ENCODE measurements at places on chromosomes 2 and 18.

- DNase-seq, result no peak
These were observed 3.6 kb downstream of the PNKD start for GRCh38 chr2:218273908-218274249.

- DNase-seq, result no peak
These were observed 69.2 kb downstream of the TRIP12 start for GRCh38 chr2:229852565-229852964.

- DNase-seq, result no peak
These were observed 118.6 kb downstream of the PTGR3 start for GRCh38 chr18:75090336-75090735.

DNA sequence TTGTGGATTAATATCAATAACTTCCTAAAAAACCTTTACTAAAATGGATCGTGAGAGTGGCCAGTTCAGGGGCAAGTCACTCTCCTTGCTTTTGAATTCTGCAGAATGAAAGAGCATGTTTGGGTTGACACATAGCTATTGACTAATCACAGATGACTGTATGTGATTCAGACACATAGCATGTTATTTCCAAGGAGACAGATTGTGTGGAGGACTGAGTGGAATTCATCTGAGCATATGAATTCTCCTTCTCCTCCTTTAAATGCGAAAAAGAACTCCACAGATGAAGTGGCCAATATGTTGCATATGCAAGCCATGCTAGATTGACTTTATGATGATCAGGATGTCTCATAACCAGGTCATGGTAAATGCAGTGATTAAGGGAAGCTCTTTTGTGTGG lies 249.4 kb upstream of the FAM98A start:
- no peak for DNase-seq

DNA sequence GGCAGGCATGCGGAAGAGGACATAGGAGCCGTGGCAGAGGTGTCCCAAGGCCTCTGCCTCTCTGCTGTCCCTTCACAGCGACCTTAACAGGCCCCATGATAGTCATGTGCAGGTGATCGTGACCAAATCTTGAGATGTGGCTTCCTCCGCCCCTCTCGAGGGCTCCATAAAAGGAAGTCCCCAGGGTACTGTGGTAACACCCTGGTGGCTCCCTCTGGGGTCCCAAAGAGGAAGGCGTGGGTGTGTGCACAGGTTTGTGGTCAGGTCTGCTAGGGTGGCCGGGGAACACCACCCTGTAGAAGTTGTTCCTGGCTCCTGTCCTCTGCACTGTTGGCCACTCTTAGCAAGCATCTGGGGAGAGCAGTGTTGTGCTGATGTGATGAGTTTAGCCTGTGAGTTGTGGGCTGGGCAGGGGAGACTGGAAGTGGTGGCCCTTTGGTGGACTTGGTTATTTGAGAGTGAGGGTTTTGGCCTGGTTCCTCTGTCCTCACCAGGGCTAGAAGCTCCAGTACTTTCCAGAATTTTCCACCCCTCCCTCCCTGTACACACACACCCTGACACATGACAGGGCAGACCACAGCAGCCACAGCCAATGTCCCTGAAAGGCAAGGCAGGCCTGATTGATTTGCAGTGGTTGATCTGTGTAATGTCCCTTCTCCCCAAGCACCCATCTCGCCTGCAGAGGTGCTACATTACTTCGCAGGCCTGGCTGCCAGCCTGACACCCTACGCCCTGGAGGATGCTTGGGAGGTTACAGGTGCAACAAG lies 68.9 kb upstream of the BOD1L2 start:
- no peak for DNase-seq

DNA sequence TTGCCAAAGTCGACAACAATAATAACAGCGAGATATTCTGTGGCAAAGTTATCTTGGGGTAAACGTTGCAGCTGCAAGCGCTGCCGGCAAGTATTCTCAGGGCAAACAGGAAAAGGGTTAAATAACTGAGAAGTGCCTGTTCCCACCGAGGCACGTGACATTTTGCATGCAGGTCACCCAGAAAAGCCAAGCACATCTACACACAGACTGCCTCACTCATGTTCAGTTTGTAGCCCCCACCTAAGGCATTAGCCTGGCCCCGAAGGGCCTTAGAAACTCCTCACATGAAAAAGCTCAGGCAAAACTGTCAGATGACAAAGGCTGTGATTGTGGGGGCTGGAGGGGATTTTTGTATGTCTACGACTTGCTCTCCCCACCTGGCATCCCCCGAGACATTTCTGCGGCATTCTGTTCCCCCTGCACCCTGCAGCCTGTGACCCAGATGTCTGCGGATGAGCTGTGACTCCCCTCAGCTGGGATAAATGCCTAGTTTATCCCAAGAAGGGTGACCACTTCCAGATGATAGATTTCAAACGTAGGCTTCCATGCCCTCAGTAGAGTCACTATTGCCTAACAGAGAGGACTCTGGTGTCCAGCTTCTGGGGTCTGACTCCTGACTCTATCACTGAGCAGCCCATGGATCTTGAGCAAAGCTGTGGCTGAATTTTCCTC lies 215.2 kb upstream of the SIX2 start:
- DNase-seq, result no peak

DNA sequence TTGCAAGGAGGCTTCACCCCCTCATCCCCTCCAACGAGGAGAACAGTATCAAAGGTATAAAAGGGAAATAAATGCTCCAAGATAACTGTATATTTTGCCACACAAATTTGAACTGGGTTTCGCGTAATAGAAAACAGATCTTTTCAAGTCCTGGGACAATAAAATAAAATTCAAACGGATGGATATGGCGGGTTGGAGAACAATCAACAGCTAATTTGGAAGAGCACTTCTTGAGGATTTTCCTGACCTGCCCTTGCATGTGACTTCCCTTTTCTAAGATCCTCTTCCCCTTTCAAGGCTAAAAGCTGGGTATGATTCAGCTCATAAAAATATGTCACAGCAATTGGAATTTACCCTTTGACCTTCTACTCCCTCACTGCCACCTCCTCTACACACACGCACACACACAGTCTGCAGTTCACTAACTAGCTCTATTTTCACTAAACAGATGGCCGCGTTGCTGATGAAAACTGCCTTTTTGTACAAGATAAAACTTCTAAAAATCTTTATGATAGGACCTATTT lies 386.9 kb downstream of the FIGN start:
- DNase-seq, result no peak

GRCh38 chr18:47931718-47932103 lies 1.3 kb upstream of the SMAD2 start:
- no peak for DNase-seq

DNA sequence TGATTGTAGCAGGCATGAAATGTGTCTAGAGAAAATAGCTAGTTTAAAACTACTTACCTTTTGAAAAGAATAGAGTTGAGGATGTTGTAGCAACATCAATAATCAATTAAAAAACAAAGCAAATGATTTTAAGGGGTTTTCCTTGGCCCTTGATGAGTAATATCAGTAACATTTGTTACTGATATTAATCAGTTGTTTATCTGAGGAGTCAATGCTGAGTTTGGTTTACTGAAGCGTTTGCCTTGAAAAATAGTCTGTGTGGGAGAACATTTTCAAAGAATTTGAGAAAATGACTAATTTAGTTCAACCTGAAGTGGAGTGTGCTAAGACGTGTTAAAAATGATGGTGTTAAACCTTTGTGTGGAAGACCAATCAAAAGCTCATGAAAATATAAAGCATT lies 9.3 kb downstream of the PTH2R start:
- no peak for DNase-seq

DNA sequence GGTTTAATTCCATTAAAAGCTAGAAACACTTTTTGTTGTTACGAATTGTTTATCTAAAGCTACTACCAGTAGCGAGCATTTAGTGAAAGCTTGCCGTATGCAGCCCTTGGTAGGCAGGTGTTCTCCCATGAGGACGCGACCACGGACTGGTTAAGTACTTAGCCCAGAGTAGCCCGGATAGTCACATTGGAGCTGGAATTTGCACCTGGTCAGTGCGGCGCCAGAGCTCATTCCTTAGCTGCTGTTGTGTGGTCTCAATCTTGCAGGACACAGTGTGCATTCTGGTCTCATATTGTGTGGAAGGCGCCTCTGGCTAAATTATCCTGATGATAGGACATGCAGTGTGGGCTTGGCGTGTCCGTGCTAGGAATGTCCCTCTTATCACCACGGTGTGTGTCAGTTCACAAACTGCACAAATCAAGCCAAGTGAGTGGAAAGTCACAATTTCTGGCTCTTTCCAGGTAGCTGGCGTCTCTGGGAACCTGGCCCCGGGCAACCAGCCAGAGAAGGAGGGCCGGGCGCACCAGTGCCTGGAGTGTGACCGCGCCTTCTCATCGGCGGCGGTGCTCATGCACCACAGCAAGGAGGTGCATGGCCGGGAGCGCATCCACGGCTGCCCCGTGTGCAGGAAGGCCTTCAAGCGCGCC lies 133.3 kb downstream of the ZNF236 start:
- no peak for DNase-seq

DNA sequence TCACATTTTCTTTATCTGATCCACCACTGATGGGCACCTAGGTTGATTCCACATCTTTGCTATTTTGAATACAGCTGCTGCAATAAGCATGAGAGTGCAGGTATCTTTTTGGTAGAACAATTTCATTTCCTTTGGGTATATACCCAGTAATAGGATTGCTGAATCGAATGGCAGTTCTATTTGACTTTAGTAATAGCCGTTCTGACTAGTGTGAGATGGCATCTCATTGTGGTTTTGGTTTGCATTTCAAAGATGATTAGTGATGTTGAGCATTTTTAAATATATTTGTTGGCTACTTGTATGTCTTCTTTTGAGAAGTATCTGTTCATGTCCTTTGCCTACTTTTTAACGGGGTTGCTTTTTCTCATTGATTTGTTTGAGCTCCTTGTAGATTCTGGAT lies 72.3 kb downstream of the CCDC138 start:
- no peak for DNase-seq

- no peak for DNase-seq
These were observed 162.0 kb upstream of the MSH6 start for GRCh38 chr2:47620770-47621437.

- DNase-seq, result no peak
These were observed 62.3 kb upstream of the DAPL1 start for GRCh38 chr2:158732573-158733429.

GRCh38 chr2:151826737-151827157 lies 1.5 kb downstream of the ARL5A start:
- no peak for DNase-seq

GRCh38 chr2:237530472-237531433 lies 35.6 kb upstream of the PRLH start:
- DNase-seq, result no peak

- DNase-seq, result no peak
These were observed 474.9 kb upstream of the TCF4 start for GRCh38 chr18:56062931-56063330.

DNA sequence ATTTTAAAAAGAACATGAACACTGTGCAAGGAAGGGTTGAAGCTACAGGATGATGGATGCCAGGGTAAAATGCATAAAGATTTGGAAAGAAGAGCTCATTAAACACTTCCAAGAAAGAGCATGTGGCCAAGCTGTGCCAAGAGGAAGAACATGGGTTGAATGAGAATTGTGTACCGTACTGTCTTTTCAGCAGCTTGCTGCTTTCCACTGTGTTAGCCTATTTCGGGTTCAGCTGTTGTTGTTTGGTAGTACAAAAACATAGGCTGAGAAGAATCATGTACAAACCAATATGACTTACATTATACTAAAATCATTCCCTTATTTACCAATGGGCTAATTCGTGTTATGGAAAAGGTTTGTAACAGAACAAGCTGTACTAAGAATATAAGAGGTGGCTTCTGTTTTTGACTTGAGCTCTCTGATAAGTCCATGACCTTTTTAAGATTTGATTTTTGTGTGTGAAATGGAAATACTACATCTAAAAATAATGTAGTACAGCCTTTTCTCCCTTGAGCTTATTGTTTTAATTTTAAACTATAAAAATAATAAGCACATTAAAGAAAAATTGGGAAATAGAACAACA lies 188.3 kb upstream of the STON1 start:
- DNase-seq, result no peak

DNA sequence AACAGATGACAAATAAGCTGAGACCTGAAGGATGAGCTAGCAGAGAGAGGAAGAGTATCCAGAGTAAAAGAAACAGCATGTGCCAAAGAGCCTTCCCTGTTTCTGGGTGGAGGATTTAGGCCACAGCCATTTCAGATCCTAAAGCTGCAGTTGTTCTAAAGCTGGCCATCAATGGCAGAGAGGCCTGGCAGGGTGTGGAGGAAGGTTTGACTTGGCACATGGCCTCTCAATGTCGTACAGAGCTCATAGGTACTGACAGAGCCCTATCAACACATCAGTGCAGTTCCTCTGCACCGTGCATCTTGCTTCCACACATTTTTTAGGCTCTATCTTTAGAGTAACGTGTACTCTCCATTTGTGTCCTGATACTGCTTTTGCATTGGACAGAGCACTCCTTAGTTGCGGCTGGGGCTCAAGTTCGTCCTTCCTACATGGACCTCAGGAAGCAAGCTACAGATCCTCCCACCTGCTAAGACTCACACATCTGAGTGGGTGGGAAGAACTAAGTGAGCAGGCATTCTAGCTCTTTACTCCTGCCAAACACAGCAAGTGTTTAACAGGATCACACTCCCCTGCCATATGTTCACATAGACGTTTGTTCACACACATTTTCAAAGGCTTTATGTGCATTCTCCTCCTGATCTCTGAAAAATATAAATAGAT lies 3.0 kb upstream of the CHMP3 start:
- DNase-seq, result no peak

DNA sequence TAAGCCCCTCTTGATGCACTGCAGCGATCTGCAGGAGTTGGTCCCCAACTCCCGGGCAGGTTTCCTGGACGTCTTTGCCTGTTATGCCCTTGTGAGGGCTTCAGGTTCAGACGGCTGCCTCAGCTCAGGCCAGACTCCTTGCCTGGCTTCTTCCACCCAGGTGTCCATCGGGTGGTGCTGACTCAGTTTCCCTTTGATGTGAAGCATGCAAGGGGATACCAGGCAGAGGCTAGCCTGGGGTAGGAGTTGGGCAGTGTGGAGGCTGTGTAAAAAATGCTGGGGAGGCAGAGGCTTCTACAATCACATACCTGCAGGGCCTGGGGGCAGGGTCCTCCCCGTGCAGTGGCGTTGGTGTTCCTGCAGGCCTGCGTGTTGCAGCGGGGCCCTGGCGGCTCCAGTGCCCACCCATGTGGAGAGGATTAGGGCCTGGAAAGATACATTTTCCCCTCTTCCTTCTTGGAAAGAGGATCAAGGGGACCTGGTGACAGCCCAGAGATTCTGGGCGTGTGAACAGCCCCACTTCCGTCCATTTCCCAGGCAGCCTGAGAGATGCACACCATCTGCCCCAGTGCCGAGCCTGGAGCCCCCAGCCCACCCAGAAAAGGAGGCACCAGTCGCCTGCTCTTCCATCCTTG lies 338.3 kb downstream of the DYSF start:
- DNase-seq, result no peak

DNA sequence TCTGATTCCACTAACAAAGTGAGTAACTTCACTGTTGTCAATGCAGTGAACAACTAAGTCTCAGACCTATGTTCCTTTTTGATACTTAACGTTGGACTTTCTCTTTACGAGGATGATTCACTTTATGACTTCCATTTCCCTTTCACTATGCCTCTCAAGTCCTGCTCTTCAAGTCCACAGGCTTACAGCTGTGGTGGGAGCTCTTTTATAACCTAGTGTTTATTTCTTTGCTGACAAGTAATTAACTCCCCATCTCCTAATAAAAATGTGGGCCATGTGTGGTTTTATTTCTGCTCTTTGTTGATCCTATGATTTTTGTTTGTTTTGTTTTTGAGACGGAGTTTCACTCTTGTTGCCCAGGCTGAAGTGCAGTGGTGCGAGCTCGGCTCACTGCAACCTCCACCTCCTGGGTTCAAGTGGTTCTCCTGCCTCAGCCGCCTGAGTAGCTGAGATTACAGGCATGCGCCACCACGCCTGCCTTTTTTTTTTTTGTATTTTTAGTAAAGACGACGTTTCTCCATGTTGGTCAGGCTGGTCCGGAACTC lies 142.1 kb downstream of the USP34 start:
- no peak for DNase-seq

- DNase-seq, result no peak
These were observed 70.0 kb downstream of the EXOC6B start for GRCh38 chr2:72755647-72756423.
